ENCODE measurements at places on chromosomes 16 and 17.

DNA sequence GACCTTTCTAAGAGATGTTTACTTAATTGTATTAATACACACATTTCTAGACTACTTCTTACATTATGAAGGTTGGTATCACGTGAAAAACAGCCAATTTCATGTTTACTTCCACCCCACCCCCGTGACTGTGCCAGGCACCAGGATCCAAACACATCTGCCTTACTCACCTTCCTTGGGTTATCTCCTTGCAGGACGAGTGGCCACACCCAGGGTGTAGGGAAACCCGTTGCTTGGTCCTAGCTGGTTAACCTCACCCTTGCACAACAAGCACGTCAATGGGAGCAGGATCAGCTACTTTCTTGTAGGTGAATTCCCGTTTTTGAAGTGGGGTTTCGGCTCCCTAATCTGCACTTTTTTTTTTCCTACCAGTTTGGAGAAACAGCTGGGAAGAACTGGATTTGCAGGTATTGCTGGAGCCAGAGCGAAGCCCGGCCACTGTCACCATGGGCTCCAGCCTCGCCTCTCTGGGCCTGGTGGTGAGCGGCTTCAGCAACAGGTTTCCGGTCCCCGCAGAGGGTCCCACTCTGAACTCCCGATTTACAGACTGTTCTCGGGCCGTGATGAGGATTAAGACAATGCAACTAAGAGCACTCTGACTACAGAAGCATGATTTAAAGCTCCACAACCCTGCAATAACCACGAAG, 2.1 kb upstream of the UBB start:
- no peak overlapping the region for H3K27ac ChIP-seq
- no peak overlapping the region for H3K4me3 ChIP-seq
- H3K4me1 ChIP-seq: no peaks in the 10 kb centered on the region
- no peaks in the 10 kb centered on the region for H3K27me3 ChIP-seq

DNA sequence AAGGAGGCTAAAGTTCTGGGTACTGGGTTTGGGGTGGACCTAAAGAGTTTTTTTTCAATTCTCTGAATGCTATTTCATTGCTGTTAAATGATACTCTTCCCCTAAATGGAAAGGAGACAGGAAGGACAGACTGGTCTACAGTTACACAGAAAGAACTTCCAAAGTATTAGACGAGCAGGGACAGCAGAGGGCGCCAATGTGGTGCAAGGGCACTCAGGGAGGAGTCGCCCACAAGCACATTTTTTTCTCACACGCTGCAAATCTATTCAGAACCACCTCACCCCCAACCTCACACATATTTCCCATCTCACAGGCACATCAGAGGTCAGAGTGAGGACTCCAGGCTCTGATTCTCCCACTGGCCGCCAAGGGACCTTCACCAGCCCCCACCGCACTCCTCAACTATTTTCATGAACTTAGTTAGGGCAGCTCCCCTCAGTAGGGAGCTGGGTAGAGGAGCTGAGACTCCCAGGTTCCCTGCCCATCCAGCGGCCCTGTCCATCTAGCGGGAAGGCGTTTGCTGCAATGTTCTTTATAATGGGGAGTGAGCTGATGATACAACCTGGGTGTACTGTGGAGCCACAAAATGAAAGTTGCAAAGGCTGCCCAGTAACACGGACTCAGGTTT, 6.8 kb upstream of the CA4 start:
- H3K27ac ChIP-seq: no peak overlapping the region
- H3K4me1 ChIP-seq: peaks cover 64% of the 10 kb centered on the region
- H3K36me3 ChIP-seq: no peaks in the 10 kb centered on the region
- peak overlapping the region; percentile 0 for H3K4me3 ChIP-seq
- peak; percentile 82 for DNase-seq

GRCh38 chr16:50489182-50489581, 59.0 kb upstream of the NKD1 start:
- H3K27me3 ChIP-seq: peaks cover 8% of the 10 kb centered on the region
- no peak for DNase-seq
- H3K4me1 ChIP-seq: no peaks in the 10 kb centered on the region
- H3K4me3 ChIP-seq: no peak overlapping the region

DNA sequence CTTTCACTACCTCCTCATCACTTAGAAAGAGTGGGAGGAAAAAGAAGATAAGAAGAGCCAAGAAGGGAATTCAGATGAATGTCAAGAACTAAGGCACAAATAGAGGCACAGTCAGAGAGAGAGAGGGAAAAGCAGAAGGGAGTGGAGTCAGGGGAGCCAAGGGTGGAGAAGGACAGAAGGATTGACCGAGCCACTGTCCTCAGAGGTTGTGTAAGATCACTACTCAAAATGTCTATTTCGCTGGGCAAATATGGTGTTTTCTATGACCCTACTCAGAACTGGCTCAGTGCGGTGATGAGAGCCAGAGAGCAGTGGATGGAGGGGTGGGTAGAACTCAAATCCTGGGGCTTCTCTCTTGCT, 139.2 kb upstream of the HS3ST2 start:
- DNase-seq: no peak
- no peaks in the 10 kb centered on the region for H3K36me3 ChIP-seq
- H3K27ac ChIP-seq: no peak overlapping the region
- no peaks in the 10 kb centered on the region for H3K27me3 ChIP-seq
- H3K4me3 ChIP-seq: no peak overlapping the region

DNA sequence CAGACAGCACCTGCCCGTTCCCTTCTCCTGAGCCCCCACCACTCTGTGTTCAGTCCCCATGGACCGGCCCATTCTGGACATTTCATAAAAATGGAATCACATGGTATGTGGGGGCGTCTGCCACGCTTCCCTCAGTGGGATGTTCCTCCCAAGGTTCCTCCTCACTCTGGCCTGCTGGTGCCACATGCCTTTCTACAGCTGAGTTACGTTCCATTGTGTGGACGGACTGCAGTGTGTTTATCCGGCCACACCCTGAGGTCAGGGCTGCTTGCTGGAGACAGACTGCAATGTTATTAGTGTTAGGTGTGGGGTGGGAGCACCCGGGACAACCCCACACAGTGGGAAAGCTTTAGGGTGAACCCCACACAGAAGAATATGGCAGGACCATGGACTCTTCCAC, 5.9 kb upstream of the AATK start:
- H3K4me1 ChIP-seq: no peaks in the 10 kb centered on the region
- no peak overlapping the region for H3K4me3 ChIP-seq
- DNase-seq: no peak
- peaks cover 4% of the 10 kb centered on the region for H3K27me3 ChIP-seq
